ENCODE measurements at places on chromosomes 3 and 15.

GRCh38 chr3:37171144-37171543 is 3.2 kb downstream of the LRRFIP2 start:
- no peak for DNase-seq

DNA sequence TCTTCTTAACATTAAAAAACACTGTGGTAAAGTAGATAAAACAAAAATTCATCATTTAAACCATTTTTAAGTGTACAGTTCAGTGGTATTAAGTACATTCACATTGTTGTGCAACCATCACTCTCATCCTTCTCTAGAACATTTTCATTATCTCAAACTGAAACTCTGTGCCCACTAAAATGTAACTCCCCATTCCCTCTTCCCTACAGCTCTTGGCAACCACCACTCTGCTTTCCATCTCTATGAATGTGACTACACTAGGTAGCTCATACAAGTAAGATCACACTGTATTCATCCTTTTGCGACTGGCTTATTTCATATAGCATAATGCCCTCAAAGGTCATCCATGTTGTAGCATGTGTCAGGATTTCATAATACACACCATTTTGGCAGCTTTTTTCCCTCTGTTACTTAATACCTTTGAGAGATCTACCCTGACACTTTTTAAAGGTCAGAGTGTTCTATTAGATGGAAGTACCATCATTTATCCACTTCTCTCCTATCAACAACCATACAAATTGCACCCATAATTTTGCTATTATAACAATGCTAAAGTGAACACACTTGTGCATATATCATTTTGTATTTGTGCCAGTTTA is 42.9 kb upstream of the FRMD4B start:
- no peak for DNase-seq

GRCh38 chr3:88403319-88403718 is 253.6 kb downstream of the C3orf38 start:
- DNase-seq, result no peak

- DNase-seq, result no peak
These were observed at the start of gene UROC1 for GRCh38 chr3:126517291-126517951. Gene UROC1, minus strand, starts transcription at chr3:126517773. Its CDS starts 54 bp downstream, at chr3:126517719.

- DNase-seq, result no peak
These were observed 76.1 kb downstream of the ARNT2 start for GRCh38 chr15:80480171-80480811.

- no peak for DNase-seq
These were observed 369.0 kb upstream of the CFAP20DC start for GRCh38 chr3:59418836-59419235.

DNA sequence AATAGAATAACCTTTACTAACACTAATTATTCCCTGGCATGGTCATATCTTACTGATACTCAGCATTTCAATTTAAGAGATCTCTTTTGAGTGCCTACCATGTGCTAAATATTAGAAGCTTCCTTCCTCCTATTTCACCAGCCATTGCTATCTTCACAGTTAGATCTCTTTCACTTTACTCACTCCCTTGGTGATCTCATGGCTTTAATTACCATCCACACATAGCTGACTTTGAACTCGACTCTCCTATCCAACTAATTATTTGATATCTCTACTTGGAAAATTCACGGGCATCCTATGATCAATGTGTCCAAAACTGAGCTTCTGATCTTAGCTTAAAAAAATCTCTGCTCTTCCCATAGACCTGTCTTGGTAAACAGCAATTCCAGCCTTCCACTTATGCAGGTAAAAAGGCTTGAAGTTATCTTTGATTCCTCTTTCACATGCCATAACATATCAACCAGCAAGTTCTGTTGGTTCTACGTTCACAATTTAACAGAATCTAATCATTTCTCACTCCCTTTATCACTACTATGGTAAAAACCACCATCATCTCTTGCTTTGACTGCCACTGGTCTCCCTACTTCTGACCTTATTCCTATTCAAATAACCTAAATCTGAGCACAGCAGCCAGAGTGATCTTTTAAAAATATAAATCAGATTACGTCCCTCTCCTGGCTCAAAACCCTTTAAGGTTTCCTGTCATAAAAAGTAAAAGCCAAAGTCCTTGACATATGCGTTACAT is 41.8 kb downstream of the HLTF start:
- no peak for DNase-seq

DNA sequence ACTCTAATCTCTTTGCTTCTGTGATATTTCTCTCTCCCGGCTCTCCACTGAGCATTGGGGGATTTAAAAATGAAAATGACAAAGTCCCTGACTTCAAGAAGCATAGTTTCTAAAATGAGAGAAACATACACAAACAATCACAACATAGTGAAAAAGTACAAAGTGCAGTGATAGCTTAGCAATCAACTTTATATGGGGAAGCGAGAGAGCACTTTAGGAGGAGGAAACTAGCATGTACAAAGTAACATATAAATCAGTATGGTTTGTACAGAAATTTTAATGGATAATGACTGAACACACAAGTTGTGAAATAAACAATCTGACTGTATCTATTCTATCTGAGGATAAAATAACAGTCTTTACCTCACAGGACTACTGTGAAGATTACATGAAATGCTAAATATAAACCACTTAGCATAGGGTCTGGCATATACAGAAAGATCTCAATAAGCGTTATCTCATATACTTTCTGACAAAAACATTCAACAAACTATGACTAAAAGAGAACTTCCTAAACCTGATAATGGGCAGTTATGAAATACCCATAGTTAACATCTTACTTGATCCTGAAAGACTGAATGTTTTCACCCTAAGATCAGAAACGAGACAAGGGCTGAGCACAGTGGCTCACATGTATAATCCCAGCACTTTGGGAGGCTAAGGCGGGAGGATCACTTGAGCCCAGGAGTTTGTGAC is 61.2 kb downstream of the PEAK1 start:
- DNase-seq, result no peak

- DNase-seq, result no peak
These were observed 84.9 kb upstream of the ACP3 start for GRCh38 chr3:132232231-132232792.
